ENCODE measurements at places on chromosomes 1 and 21.

DNA sequence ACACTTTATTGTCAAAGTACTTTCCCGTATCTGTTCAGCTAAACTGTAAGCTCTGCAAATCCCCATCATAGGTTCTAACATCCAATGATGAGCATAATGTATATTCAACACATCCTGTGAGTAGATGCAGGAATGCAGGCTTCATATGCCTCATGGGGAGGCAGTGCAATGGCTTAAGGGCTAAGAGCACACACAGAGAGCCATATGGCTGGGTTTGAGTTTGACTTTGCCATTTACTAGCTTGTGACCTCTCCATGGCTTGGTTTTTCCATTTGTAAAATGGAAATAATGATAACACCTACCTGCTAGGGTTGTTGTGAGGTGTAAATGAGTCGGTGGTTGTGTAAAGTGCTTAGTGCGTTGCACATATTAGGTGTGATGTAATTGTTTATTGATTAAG lies 13.4 kb downstream of the RCSD1 start:
- no peak for DNase-seq

DNA sequence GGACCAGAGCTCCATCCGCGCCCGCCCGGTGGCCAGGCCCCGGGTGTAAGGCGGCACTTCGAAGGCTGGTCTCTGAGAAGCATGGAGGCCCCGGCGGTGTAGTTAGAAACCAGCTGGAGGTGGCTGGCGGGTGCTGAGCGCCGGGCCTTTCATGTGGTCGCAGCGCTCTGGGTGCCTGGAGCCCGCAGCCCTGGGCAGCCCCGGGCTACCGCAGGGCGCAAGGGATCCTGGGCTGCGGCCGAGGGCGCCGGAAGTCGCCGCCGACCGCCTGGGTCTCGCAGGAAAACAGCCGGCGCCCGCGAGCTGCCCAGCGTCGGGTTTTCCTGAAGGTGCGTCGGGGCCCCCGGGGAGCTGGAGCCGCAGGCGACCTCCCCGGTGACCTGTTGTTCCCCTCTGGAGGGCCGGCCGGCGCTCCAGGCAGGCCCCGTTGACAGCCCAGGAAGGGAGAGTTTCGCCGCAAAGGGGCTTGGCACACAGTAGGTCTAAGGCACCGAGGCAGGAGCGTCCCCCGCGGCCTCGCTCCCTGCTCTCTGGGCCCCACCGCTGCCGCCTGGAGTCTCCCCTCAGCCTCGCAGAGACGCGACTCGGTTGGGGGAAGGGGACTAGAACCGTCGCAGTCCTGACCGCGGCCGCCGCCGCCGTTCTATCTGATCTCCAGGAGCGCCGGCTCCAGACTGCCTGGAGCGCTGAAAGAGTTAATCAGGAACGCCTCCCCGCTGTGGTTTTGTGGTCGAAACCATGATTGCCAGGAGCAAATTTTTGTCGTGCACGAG lies 2.7 kb downstream of the GRHL3 start:
- peak; percentile 66 for DNase-seq

DNA sequence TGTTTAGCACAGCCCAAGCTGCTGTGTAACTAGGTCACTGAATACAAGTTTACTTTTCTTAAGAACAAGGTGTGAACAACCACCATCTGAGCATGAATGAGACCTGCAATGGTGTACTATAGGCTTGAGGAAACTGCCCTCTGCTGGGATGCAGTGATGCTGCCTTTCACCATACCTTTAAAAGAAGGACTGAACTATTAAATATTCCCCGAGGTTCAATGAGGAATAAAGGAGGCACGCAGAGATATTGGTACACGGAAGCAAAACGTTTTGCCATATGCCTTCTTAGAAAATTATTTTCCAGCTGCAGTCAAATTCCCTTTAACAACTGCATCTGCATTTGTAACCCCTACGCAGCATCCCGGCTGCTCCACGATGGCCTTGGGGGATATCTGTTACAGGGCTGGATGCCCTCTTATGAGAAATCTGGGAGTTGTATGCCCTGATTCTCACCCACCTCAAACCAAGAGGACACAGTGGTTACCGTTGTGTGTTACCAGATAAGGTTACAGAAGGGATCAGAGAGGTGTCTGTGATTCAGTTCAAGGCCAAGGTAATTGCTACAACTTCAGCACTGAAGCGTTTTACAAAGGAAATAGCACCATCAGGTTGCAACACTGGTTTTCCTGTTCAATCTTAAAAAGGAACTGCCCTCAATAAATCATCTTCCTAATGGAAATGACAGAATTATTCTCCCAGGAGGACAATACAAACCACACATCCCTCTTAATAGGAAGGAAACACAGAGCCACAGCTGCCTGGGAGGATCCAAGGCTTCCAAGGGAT lies 470.5 kb downstream of the LTN1 start:
- DNase-seq = no peak

DNA sequence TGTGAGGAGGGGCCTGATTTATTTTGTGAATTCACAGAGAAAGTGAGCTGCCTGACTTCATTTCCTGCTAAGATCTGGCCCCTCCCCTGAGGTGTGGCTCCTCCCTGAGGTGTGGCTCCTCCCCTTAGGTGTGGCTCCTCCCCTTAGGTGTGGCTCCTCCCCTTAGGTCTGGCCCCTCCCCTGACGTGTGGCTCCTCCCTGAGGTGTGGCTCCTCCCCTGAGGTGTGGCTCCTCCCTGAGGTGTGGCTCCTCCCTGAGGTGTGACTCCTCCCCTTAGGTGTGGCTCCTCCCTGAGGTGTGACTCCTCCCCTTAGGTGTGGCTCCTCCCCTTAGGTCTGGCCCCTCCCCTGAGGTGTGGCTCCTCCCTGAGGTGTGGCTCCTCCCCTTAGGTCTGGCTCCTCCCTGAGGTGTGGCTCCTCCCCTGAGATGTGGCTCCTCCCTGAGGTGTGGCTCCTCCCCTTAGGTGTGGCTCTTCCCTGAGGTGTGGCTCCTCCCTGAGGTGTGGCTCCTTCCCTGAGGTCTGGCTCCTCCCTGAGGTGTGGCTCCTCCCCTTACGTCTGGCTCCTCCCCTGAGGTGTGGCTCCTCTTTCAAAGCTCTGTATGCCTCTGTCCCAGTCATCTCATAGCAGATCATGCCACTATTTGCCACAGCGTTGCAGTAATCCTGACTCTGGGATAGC lies 26.9 kb upstream of the LRRC3 start:
- DNase-seq = peak; percentile 87
